ENCODE measurements at places on chromosomes 5 and 9. TPM values are rescaled to one million over a fixed set of nuclear protein-coding genes. Genes with fewer than 3 reads are reported as not detected.

- DNase-seq = no peak
Measured at GRCh38 chr5:170390472-170390871, 1.3 kb upstream of the KCNMB1 start.

- DNase-seq = no peak
Measured at GRCh38 chr5:163525096-163525495, 19.7 kb downstream of the MAT2B start.

DNA sequence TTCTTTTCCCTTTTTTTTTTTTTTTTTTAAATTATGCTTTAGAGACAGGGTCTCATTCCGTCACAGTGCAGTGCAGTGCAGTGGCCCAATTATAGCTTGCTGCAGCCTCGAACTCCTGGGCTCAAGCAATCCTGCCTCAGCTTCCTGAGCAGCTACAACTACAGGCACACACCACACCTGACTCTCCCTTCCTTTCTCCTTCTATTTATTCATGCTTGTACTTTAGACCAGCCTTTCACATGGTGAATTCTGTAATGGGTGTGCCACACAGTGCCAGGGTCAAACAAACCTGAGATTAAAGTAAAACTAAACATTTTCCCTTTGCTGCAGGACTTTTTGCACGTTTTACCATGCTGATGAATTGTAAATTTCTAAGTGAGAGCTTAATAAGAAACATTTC lies 8.0 kb downstream of the SH3RF2 start:
- no peak for DNase-seq

- no peak for DNase-seq
Measured at GRCh38 chr9:95406121-95406520, 88.6 kb upstream of the FANCC start.

- DNase-seq = no peak
Measured at GRCh38 chr5:127299678-127300077, 9.1 kb downstream of the MEGF10 start.

DNA sequence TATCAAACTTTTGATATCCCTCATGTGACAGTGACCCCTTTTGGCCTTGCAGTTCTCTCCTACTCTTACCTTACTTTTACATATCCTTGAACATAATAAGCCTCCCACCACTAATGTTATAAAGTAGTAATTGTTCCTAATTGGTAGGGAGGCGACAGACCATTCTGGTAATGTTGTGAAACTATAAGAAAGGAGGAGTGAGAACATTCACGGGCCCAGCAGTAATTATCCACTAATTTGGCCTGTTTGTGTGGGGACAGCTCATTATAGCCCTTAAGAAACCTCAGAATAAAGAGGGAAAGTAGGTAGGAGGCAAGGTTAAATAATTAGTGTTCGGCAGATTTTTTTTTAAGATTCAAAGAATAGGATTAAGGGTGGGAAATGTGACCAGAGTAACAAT lies 1046.5 kb upstream of the ARRDC3 start:
- no peak for DNase-seq

The RAB3C gene
- 0.42 TPM for total RNA-seq

The CCDC192 gene
- not detected for total RNA-seq

The FGF18 gene
- 0.28 TPM for total RNA-seq

The PRDM9 gene
- total RNA-seq = not detected

Data from psoas muscle (tissue), 8 donors.